AML-193 (cell line): ENCODE measurements at places on chromosomes 13 and 19.
A peak's percentile ranks its signal among the peaks of the same experiment; 100 is the strongest.

- DNase-seq = no peak
Measured at GRCh38 chr19:53898636-53899341, 10.3 kb upstream of the CACNG7 start.

DNA sequence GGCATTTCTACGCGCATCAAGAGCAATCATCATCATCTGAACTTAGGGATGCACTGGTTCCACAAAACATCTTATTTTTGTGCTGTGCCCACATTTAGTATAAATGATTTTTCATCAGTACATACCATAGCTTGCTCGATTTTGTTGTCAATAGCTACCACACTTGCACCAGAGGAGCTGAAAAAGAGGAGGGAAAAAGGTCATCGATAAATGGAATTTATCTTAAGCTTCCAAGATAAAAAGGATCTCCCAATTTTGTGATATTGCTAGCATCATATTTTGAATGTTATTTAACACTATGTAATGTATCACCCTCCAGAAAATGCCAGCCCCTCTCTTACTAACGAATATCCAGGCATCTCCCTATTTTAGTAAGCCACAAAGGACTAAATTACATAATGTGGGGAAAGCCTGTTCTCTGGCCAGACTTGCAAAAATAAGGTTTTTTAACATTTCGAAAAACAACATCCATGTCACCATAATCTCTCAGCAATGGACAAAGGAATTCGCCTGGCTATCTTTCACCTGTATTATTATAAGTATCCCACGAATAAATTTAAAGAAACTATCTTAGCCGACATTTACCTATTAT, 62.4 kb downstream of the SERP2 start:
- no peak for DNase-seq

- no peak for DNase-seq
Measured at GRCh38 chr13:90979059-90979458, 368.4 kb upstream of the MIR17HG start.

GRCh38 chr13:24664726-24665409, 15.3 kb upstream of the ATP12A start:
- DNase-seq = no peak

GRCh38 chr19:18119717-18120105, 22.1 kb downstream of the MAST3 start:
- DNase-seq = no peak

DNA sequence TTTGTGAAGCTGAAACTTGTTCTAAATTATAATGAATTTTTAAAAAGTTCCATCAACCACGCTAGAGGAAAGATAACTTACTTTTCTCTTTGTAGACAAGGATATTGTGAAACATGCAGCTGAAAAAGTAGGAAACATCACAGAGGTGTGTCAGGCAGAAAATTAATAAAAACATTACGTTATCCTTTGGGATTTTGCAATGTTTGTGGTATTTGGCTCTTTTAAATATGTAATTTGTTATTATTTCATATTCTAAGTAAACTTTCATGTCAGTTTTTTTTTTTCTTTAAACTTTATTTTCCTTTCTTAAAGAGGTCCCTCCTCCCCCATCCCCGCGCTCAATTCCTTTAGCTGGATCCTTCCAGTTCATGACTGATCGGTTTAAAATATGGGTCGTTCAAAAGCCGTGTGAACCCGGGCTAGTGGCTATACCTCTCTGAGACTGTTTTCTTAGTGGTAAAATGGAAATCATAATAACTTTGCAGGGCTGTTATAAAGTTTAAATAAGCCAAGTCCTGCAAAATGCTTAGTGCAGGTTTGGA, 740 bp upstream of the CCDC61 start:
- no peak for DNase-seq

DNA sequence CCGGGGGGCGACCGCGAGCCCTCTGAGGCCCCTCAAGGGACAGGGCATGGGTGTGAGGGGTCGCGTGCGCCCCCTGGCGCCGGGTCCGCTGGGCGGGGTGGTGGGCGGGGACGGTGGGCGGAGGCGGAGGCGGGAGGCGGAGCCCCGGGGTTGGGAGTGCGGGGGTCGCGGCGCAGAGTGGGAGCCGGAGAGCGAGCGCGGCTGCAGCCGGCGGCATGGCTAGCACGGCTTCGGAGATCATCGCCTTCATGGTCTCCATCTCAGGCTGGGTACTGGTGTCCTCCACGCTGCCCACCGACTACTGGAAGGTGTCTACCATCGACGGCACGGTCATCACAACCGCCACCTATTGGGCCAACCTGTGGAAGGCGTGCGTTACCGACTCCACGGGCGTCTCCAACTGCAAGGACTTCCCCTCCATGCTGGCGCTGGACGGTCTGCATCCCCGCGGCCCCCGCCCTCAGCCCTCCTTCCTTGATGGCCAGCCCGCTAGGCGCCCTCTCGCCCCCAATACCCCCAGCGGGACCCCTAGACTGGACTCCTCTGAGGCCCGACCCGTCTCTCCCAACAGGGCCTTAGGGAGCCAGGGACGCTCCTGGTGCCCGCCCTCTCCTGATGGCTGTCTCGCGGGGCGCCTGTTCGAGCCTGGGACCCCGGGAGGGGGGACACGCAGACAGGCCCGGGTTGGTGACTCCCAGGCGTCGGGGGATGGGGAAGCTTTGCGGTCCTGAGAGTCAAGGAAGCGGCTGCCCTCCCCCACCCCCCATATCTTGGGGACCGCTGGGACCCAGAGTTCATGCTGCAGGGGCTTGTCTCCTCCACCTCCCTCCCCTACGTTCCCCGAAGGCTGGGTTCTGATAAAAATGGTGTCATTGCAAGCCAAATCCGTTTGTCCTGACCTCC, at the start of gene CLDN10:
TSS of gene CLDN10 (plus strand) at position 182 of the 903 bp plus-strand sequence. CDS start at position 216, 34 bp downstream.
- no peak for DNase-seq

- DNase-seq = no peak
Measured at GRCh38 chr13:112572366-112572765, 15.6 kb downstream of the TUBGCP3 start.

- DNase-seq = no peak
Measured at GRCh38 chr19:13864667-13865570, 12.0 kb upstream of the NANOS3 start.

DNA sequence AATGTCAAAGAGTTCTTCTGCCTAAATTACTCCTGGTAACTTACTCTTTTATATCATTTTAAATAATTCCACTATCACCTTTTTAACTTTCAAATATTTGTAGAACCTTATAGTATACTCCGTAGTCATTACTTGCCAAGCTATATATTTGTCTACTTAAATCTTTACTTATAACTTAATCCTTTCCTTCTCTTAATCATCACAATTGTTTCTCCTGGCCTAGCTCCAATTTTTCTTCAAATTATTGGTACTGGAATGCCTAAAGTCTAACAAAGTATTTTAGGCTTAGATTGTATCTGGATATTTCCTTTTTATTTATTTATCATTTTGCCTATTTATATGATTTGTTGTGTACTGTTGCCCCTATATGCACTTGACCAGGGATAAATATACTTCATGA, 109.5 kb downstream of the MZT1 start:
- DNase-seq = no peak

DNA sequence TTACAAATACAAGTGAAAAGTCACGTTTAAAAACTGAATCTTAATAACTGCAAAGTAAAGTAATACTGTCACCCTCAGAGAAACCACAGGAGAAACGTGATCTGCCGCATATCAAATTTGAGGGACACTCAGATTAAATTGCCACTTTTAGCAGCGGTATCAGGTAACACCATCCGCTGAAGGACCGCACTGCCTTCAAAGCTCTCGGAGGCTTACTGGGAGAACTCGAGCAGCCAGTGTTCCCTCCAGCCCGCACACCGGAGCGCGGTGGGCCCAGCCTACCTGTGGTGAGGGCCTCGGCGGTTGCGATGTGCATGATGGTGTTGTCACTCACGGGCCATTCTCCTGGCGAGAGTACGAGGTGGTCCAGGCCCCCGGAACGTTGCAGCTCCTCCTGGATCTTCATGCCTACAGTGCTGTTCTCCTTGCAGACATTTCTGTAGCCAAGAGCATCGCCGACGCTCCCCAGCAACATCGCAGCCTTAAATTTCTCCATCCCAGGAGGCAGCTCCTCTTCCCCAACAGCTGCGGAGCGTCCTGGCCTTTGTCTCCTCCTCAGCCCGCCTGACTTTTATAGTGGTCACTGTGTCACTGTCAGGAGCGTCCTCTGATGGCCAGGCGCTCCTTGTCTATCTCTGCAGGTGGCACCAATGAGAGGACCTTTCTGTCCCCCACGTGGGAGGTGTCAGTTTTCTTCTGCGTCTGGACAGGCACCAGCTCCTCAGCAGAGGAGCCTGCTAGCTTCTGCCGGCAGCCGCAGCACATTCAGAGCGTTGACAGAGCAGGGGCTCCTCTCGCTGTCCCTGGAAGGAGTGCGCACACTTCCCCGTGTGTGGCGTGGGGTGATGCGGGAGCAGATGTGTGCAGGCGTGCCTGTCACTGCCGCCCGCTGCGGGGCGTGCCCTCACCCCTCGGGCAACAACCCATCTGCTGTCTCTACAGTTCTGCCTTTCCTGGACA, at the start of gene ADPRHL1:
TSS of gene ADPRHL1 (minus strand) at position 547 of the 960 bp plus-strand sequence. CDS start at position 496, 51 bp downstream.
- DNase-seq = no peak

- no peak for DNase-seq
Measured at GRCh38 chr19:44808463-44809371, at the start of gene BCAM. Gene BCAM (plus strand): TSS chr19:44809103. CDS start chr19:44809125, 22 bp downstream.

GRCh38 chr19:5125376-5125775, 156.5 kb downstream of the KDM4B start:
- no peak for DNase-seq

- peak; percentile 87 for DNase-seq
Measured at GRCh38 chr19:36573020-36573894, at the start of gene ZNF529. Gene ZNF529 (minus strand): TSS chr19:36573292. CDS start chr19:36572346, 946 bp downstream.

DNA sequence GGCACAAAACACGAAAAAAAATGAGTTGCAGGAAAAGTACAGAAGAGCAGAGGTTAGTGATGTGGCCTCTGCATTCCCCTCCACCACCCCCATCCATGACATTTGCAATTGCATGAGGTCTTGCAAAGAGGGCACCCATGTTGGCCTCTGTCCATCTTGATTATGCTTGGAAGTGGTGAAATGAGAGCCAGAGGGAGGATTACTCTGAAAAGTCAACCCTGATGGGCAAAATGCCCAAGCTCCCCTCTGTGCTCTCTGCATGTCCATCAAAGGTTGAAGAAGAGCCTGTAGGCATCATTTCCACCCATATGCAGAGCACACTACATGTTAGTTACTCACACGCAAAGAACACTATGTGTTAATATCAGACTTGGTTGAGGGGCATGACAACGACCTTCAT, 71.4 kb downstream of the SLC15A1 start:
- no peak for DNase-seq

GRCh38 chr19:35822579-35822978, 9.9 kb upstream of the PRODH2 start:
- peak; percentile 54 for DNase-seq

DNA sequence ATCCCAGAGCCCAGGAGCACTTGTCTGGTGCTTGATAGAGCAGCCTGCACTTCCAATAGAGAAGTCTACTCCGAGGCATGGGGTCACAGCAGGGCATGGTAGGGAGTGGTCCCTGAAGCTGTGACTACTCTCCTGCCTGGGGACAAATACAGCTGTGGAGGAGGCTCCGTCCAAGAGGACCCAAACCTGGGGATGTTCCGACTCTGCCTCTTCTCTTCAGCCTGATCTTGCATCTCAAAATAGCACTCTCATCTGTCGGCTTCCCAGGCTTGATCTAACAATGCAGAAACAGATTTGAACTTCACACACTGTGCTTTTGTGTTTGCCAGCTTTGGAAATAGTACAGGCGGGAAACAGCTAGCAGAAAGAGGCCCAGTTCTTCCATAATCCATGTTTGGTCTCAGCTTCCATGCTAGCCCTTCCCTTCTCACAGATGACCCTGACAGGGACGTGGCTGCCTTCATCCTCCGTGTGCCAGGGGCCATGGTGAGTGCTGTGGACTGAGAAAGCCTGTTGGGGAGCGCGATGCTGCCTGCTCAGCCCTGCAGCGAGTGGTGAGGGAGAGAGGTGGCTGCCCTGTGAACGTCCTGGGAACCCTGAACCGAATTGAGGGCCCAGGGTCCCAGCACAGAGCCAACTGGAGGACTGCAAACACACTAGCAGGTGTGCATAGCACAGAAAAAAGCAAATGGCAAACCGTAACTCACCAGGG, 150.3 kb upstream of the GPR12 start:
- DNase-seq = no peak

DNA sequence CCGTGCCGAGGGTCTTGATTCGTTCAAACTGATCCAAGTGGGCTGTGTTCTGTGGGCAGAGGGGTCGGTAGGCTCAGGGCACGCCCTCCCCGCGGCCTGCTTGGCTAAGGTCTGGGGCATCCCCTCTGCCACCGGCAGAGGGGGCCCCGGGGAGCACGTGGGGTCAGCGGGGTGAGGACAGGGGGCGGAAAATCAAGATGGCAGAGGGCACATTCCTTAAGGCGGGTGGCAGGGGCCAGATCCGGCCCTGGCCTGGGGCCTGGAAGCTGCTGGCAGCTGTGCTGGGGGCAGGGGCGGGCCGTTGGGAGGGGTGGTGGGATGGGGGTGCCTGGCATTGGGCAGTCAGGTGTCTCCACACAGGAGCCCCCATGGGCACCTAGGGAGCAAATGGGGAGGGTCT, 10.7 kb downstream of the PRKACA start:
- DNase-seq = no peak

- DNase-seq = no peak
Measured at GRCh38 chr19:47096100-47096704, 17.4 kb downstream of the ZC3H4 start.

GRCh38 chr13:23427342-23427843, 6.1 kb downstream of the SACS start:
- no peak for DNase-seq

- no peak for DNase-seq
Measured at GRCh38 chr13:108572782-108573211, 56.6 kb upstream of the MYO16 start.

DNA sequence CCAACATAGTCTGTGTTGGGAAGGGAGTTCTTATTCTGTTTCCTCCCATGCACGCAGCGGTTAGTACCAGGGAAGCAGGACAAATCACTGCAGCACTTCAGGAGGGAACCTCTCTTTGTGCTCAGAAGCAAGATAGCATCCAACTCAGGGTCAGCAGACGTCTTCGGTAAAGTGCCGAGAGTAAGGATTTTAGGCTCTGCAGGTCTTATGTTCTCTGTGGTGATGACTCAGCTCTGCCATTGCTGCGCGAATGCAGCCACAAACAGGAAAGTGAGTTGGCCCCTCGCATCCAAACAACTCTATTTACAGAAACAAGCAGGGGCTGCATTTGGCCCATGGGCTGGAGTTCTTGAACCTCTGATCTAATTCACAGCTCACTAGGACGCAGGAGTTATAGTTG, 122.1 kb upstream of the SPATA13 start:
- no peak for DNase-seq

DNA sequence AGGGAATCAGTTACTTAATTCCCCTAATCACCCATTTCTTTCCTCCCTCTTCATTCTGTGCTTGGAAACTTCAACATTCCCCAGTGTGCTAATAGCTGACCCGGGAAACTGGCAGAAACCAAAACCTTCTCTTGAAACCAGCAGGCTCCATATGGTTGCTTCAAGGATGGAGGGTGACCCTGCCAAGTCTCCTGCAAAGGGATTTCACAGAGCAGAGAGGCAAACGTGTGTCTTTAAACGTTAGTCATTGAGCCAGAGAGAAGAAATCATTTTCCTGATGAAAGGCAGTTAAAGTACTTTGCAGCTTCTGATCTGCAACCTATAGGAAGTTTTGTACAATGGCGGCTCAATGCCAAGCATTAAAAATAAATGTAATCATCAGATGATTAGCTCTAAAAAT, 220.9 kb downstream of the POU4F1 start:
- no peak for DNase-seq
